Mucosa of gallbladder (tissue), 1 donor: ENCODE measurements at places on chromosomes 13 and 19. TPM values are rescaled to one million over a fixed set of nuclear protein-coding genes. Genes with fewer than 3 reads are reported as not detected.

Gene SH2D3A
- 28.2 TPM for total RNA-seq

Gene SYT5
- not detected for total RNA-seq

Gene ZNF582
- 8.3 TPM for total RNA-seq

Gene ZNF793
- total RNA-seq = 10.8 TPM

Gene ZNF43
- 20.7 TPM for total RNA-seq

Gene MED4
- 36.5 TPM for total RNA-seq

Gene APLP1
- total RNA-seq = 85.6 TPM

Gene ATXN8OS
- total RNA-seq = not detected

Gene MBD3L3
- total RNA-seq = not detected

Gene PPP6R1
- 108 TPM for total RNA-seq

Gene LMTK3
- 21.0 TPM for total RNA-seq

Gene PRTN3
- total RNA-seq = not detected

Gene ERCC1
- 57.0 TPM for total RNA-seq

Gene ZNF562
- 34.5 TPM for total RNA-seq

Gene COX6B2
- not detected for total RNA-seq

Gene ZNF329
- 16.9 TPM for total RNA-seq

Gene CD70
- total RNA-seq = not detected

Gene SOX1
- not detected for total RNA-seq

Gene C1QTNF9B
- not detected for total RNA-seq

Gene PKN1
- 136 TPM for total RNA-seq

Gene ADPRHL1
- total RNA-seq = 4.7 TPM

Gene CBY2
- not detected for total RNA-seq
